NCI-H69 (cell line): ENCODE measurements at places on chromosomes 12 and 14.

DNA sequence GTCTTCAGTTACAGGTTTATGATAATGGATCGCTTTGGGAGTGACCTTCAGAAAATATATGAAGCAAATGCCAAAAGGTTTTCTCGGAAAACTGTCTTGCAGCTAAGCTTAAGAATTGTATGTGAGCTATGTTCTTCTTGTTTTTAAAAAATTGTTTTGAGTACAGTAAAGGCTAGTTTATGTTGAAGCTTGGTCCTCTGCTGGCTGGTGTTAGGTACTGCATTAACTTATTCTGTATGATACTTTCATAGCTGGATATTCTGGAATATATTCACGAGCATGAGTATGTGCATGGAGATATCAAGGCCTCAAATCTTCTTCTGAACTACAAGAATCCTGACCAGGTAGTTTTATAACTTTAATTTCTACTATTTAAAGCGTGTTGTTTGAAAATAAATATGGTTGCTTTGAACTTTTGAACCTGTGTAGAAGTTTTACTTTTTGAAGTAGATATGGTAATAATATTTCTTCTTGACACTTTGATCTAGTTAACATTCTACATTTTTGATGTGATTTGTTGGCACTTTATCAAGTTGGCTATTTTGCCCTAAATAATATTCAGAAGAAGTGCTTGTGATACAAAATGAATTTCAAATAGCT lies 55.7 kb downstream of the VRK1 start:
- DNase-seq, result peak; percentile 60

DNA sequence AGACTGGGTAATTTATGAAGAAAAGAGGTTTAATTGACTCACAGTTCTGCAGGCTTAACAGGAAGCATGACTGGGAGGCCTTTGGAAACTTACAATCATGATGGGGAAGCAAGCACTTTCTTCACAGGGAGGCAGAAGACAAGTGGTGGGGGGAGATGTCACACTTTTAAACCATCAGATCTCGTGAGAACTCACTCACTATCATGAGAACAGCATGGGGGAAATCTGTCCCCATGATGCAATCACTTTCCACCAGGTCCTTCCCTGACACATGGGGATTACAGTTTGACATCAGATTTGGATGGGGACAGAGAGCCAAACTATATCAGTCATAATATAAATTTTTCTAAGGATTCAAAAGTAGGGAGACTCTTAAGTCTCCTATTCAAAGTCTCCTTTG lies 46.0 kb downstream of the SPIC start:
- no peak for DNase-seq

- no peak for DNase-seq
Measured at GRCh38 chr14:75487155-75487671, 35.1 kb upstream of the BATF start.

DNA sequence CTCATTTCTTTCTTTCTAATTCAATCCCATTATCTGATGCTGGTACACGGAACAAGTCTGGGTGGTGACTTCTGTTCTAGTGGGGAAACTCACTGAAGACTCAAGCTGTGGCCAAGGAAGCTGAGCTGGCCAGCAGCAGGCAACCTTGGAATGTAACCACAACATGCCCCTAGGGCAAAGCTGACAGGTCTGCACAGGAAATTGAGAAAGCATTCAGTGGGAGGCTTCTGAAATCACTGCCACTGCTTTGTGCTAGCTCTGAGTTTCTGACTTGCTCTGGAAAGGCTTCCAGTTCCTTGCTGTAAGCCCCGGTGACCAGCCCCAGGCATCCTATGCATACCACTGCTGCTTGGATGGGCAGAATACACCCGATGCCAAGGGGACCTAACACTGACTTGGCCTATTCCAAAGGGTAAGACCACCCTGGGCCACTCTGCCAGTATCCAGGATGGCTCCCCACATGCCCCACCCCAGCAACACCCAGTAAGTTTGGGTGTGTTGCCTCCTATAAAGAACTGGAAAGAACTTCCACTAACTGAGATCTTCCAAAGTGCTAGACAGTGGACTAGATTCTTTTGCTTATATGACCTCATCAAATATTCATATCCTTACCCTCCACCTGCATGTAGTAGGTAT lies 84.5 kb upstream of the CDKN3 start:
- DNase-seq, result peak; percentile 87

- peak; percentile 73 for DNase-seq
Measured at GRCh38 chr14:35534873-35535482, 1.0 kb downstream of the INSM2 start.

- DNase-seq, result no peak
Measured at GRCh38 chr12:15732341-15733061, 56.7 kb downstream of the EPS8 start.
